ENCODE measurements at places on chromosomes 2 and 18.

DNA sequence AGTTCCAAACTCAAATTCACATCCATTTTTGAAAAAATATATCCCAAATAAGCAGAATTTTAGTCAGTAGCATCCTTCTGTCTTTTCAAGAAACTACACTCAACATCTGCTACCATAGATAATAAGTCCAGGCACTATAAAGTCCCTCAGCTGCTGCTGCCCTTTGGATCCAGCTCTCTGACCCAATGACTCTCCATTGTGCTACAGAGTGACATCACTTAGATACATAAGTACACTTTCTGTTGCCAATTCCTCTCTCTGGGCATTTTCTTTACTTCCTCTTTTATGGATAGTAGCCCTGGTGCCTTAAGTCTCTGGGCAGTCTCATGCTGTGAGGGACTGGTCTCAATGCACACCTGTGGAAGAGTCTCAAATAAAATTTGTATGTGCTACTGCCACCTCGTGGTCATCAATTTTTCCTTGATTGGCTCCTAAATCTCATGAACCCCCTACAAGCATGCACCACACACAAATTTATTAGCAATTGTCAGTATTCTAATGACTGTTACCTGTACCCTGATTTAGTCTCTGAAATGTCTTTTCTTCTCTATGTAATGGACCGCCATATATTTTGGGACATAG lies 219.2 kb downstream of the LRP1B start:
- peak; percentile 3 for DNase-seq

- no peak for DNase-seq
Measured at GRCh38 chr2:118732432-118732831, 115.0 kb downstream of the EN1 start.

DNA sequence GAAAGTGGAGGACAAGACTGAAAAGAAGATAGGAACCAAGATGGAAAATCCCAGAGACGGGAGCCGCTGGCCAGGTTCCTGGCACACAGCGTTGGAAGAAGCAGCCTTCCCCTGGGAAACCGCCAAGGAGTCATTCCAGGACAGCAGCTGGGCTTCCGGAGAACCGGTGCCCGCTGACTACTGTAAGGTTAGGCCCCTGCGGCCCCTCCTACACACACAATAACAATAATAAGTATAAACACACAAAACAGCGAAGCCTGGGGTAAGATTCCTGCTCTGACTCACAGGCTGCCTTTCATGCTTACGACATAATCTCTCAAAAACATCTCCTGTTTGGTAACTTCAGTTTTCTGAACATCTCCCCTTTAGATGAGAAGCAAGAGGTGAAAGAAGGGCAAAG lies 28.1 kb upstream of the MYCN start:
- DNase-seq: no peak

DNA sequence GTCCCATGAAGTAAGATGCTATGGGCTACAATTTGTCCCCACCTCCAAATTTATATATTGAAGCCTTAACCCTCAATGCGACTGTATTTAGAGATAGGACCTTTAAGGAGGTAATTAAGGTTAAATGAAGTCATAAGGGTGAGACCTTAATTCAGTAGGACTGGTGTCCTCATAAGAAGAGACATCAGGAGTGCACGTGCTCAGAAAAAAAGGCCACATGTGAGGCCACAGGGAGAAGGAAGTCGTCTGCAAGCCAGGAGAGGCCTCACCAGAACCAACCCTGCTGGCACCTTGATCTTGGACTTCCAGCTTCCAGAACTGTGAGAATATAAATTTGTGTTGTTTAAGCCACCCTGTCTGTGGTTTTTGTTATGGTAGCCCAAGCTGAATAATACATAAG lies 25.5 kb upstream of the TEX44 start:
- DNase-seq: no peak

DNA sequence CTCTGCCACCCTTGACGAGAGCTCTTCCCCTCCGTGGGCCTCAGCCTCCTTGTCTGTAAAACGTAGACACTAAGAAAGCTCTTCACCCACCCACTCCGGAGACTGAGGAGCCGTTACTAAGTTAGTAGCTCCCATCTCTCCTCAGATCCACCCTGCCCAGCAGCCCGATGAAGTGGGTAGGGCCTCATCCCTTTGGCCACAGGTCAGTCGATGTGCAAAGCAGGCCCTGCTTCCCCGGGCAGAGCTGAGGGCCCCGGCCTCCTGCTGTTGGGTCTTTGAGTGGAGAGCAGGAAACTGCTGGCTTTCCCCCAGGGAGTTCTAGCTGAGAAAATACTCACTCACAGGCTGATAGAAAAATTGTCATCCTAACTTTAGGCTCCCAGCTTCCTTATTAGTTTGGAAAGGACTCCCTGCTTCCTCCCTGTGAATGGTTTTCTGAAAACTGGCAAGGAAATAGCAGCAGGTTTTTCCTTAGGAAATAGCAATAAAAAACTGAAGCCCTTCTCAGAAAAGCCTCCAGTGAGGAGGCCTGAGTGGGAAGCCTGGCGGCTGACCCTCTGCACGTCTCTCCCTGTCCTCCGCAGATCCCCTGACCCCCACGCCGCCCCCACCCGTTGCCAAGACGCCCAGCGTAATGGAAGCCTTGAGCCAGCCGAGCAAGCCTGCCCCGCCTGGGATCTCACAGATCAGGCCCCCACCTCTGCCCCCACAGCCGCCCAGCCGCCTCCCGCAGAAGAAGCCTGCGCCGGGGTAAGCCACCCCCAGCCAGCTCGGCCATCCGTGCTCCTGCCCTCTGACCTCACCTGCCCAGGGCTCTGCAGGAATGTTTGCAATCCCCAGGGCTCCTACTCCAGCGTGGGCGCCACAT lies 30.2 kb downstream of the ITGB1BP1 start:
- no peak for DNase-seq

- DNase-seq: no peak
Measured at GRCh38 chr2:215914054-215914776, 99.1 kb downstream of the MREG start.

GRCh38 chr2:146135245-146135644 lies 1615.3 kb upstream of the ZEB2 start:
- DNase-seq: no peak

DNA sequence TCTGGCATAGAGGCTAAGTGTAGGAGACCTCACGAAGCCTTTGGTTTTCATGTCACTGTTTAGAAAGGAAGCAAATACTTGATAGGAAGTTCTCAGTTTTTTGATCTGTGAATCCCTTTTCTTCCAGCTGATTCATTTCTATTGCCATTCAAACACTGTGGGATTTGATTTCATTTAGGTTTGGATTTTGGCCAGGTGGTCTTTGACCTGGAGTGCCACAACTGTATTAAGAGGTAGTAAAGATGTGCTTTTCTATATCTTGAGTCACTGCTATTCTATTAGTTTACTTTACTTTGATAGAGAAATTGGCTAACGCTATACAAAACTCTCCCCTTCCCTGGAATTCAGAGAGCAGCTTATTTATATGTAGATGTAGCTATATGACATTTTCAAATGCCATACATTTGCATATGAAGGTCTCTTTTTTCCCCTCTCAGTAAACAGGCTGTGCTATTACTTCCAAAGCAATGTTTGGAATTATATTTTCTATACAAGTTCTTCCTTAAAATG lies 132.4 kb upstream of the CAVIN2 start:
- no peak for DNase-seq

DNA sequence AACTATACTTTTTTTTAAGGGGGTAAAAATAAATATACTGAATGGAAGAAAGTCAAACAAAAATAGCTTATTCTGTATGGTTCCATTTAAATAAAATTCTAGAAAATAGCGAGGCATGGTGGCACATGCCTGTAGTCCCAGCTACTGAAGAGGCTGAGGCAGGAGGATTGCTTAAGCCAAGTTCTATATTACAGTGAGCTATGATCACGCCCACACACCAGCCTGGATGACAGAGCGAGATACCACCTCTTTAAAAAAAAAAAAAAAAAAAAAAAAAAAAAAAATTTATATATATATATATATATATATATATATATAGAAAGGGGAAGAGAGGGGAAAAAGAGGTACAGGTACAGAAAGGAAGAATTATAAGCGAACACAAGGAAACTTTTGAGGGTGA lies 77.7 kb downstream of the MEMO1 start:
- DNase-seq: peak; percentile 26

DNA sequence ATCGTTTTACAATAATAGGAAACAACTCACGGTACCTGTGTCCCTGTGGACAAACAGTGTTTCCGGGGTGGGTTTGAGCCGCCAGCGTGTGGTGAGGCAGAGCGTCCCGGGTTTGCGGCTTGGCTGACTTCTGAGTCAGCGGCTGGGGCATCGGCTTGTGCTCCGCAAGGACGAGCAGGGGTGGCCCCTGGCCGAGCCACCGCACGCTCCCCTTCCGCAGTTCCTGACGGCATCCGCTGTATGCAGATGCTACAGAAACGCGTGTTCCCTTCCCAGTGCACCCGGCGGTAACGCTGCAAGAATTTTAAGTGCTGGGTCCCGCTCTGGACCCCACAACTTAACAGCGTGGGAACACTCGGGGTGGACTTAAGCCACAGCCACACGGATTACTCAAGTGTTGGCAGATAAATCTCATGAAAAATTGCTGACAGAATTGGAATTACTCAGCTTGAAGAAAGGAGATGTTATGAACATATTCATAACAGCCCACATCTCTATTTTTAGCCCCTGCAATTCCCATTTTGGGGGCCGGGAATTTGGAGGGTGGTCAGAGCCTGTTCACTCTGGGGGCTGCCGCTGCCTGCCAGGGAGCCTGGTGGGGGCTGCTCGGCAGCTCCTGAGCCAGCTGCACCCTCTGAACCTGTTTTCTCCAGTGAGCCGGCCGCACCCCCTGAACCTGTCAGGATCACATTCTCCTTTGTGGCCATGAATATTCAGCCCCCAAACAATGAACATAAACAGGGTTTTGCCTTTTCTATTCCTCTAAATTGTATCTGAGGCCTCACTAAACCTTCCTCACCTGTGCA lies 12.6 kb upstream of the KCNG2 start:
- no peak for DNase-seq

- DNase-seq: no peak
Measured at GRCh38 chr2:15867194-15868171, 72.9 kb upstream of the MYCN start.

- no peak for DNase-seq
Measured at GRCh38 chr2:52141076-52141475, 1109.1 kb upstream of the NRXN1 start.
